NCI-H1436 (cell line): ENCODE measurements at places on chromosomes 3 and 15.

GRCh38 chr3:129605203-129605921 lies 1.1 kb downstream of the PLXND1 start:
- peak; percentile 34 for DNase-seq

DNA sequence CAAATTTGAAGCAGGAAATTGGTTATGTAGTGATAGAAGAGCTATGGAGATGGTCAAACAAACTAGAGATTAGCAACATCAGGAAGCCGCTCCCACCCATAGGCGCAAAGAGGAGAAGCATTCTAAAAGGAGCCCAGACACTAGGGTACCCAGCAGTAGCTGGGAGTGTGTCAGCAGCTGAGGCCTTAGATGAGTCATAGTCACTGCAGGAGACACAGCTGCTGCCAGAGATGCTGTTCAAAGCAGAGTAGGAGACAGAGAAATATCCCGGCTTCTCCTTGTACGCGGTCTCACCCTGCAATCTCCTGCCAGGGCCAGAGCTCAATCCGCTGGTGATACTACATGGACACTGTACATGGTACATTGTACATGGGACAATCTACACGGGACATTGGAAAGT lies 61.9 kb downstream of the VGLL3 start:
- no peak for DNase-seq

DNA sequence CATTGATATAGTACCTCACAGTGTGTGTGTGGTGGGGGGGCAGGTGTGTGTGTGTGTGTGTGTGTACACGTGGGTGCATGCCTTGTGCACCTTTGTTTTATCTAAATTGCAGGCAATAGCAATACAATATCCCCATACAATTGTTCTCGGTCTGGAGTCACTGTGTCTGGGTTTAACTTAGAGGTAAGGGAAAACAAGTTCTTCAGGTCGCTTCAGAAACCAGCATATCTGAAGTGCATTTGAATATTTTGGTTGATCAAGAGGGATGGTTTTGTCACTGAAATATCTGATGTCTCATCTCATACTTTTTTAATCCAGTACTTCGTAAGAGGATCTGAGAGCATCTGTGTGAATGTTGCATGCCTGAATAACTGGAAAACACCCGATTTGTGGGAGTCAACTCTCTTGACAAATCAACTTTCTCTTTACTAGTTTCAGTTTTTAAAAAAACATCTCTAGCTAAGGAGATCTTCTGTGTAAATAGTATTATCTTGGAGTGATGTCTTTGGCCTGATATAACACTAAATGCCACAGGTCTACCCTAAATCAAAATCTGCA lies 206.8 kb upstream of the NR2F2 start:
- DNase-seq = no peak

DNA sequence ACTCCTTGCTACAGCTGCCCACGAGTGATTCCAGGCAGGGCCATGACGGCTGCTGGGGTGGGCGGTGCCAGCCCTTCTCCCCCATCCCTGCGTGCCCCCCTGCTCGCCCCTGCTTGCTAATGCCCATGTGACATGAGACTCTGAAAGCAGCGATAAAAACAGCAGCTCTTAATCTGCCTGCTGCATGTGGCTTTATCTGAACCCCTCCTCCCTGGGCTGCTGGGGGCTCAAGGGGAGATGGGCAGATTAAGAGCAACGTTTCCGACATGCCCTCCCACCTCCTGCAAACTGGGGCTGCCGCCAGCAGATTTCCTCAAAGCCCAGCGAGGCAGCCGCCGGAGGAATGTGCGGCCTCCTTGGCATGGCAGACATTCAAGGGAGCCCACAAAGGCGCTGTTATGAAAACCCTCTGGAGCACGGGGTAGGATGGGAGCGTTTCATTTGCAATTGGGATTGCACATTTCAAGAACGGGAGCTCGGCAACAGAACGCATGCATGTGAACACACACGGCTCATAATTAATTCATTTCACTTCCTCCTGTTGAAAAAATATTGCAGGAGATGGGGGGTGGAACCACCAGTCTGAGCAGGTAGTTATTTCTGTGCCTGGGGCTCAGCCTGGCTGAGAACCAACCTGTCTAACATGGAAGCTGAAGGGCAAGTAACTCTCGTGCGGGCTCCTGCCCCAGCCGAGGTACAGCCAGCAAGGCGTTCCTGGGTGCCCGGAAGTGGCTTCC lies 504.2 kb upstream of the PROK2 start:
- no peak for DNase-seq

- DNase-seq = peak; percentile 36
Observed at GRCh38 chr3:132399054-132399929, 18.0 kb upstream of the DNAJC13 start.

DNA sequence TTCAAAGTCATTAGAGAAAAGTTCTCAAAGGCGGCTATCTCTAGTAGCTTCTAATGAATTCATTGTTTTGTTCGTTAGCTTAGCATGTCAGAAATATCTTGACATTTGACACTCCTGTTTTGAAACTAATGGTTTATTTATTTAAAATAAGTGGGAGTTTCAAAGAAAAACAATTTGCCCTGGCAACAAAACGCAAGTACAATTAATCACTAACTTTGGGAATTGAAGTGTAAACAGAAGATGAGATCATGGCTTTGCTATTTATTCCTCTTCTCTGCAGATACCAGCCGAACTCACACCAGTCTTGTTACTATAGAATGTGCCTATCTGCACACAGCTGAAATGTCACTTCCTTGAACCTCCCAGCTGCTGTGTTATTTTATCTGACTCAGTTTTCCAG lies 27.5 kb downstream of the MASP1 start:
- no peak for DNase-seq

GRCh38 chr15:87145696-87146095 lies 1066.0 kb downstream of the AGBL1 start:
- DNase-seq = no peak

DNA sequence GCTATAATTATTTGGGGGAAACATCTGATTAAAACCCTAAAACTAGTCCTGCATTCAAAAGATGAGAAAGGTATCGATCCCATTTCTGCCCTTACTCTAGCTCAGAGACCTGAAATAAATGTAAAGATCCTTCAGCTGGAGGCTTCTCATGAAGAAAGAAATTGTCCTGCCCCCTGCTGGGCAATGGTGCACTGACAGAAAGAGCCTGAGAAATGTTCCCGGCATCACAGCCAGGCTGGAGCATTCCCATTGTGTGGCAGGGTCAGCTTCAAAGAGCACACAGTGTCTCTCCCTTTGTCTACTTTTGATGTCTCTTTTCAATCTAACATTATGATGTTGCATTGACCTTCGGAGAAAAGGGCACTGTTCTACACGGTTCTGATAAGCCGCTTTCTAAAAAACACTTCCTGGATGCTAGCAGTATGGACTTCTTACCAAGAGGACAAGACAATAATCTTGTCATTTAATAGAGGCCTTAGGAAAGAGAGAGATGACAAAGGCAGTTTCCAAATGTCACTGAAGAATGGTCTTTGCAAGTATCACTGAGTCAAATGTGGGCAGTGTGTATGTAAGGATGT lies 287.5 kb downstream of the MAGI1 start:
- DNase-seq = peak; percentile 10

DNA sequence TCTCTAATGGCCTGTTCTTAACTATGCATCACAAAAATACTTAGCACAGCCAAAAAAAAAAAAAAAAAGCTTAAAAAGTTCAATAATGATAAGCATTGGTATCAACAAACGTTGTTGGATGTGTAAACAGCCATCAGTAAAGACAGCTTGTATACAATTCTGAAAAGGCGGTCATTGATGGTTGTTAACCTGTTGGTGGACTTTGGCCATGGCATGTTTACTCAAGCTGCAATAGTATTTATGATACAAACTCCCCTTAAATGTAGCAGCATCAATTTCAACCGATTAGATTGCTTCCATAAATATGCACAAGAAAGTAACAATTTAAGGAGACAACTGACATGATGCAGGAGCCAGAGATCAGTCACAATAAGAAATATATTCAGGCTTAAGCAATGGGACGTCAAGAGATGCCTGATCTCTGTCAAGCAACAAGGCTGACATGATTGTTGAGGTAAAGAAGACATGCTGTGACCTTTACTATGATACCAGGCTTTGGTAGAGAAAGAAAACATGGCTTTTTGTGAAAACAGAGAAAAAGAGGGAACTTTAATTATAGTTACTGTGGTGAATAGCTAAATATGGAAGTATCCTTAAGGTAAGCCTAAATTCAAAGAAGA lies 14.2 kb upstream of the SLC7A14 start:
- DNase-seq = no peak

DNA sequence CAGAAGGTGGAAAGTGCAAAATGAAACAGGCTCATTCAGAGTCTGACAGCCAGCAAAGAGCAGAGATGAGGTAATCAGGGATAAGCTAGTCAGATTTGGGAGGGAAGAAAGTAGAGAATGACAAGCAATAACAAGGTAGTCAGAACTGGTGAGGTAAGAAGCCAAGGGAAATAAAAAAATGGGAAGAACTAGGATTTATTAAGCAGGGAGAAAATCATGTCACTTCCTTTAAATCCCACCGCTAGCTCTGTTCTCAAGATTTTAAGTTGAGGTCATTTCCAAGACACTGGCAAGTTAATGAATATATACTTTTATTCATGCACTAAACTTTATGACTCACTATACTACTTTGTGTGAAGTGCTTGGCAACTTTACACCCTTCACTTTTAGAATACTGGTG lies 1106.8 kb downstream of the IGSF11 start:
- DNase-seq = no peak

DNA sequence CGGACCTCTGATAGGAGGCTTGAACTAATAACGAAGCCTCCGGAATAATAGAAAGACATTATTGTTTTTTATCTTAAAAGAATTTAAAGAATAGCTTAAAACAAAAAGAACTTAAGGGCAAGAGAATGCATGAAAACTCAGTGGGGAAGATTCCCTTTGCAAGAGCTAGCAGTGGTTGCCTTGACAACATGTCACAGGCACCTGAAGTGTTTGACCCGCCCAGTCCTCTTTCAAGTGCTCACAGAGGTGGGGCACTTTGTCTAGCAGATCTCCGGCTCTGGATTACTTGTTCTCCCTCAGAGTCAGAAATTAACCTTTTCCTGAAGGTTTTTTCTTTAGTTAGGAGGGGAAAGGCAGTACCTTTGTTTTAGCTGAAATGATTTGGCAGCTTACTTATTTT lies 37.8 kb downstream of the LARS2 start:
- DNase-seq = peak; percentile 39

DNA sequence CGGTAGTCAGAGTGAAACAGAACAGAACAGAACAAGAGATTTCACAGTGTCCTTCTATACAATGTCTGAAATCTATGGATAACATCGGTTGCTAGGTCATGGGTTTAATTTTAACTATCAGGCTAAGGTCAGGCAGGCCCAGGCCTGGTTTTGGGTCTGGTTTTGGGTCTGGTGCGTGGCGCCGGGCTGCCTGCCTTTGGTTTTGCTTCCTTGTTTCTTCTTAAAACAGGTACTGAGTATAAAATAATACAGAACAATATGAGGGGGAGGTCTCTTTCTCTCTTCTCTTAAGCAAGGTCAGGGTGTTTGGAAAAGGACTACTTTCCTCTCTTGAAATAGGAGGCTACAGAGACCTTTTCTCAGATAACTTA lies 1.4 kb downstream of the AEN start:
- no peak for DNase-seq

GRCh38 chr15:63240109-63240508 lies 37.3 kb upstream of the APH1B start:
- DNase-seq = no peak

- DNase-seq = no peak
Observed at GRCh38 chr3:196159952-196160804, 51.0 kb downstream of the ZDHHC19 start.

GRCh38 chr3:123150449-123151215 lies 51.1 kb upstream of the SEC22A start:
- DNase-seq = no peak

DNA sequence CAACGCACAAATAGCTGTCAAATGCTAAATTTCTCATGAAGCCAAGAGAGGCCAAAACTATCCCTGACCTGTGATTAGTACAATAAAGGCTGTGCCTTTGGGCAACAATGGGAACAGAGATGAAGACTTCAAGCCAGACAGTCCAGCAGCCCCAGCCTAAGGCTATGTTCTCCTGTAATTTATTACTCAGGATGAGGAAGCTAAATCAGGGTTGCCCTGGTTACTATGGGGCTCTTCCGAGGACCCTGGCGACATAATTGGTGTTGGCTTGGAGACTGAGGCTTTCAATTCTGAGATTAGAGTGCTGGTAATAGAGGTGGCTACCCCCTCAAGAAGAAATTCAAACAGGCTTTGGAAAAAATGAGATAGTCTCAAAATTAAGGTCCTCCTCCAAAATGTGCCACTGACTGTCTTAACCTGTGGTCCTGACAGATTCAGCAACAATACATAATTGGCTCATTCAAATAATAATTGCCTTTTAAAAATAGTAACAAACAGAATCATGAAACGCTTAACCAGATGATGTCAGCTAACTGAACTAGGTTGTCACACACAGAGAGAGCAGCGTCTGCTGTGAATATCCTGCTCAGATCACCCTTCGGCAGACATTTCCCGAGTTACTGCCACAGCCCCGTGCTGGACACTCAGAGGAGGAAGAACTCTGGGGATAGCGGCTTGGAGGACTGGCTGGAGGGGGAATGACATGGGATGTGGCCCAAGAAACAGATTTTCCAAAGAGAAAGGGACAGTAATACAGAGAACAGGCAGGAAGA lies 43.0 kb downstream of the NSMCE3 start:
- peak; percentile 0 for DNase-seq

DNA sequence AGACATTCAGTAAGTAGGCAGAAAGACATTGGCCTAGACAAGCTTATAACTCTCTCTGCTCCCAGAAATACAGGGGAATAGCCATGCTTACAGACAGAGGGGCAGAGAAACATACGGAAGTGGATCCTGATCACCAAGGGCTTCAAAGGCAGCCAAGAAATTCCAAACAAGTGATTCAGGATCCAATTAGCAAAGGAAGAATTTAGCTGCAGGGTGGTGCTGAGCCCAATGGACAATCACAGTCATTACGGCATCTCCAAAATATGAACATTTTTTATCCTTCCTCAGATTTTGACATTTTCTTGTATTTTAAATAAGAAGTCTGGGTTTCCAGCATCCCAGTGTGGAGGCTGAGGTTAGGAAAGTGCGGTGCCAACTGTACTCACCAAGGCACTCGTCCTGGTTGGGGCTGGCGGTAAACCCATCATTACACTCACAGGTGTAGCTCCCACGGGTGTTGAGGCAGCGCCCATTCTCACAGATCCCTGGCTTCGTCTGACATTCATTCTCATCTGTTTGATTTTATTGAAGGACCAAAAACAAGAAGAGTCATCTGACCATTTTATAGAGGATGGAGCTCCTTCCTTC lies 96.8 kb downstream of the DUT start:
- DNase-seq = no peak

DNA sequence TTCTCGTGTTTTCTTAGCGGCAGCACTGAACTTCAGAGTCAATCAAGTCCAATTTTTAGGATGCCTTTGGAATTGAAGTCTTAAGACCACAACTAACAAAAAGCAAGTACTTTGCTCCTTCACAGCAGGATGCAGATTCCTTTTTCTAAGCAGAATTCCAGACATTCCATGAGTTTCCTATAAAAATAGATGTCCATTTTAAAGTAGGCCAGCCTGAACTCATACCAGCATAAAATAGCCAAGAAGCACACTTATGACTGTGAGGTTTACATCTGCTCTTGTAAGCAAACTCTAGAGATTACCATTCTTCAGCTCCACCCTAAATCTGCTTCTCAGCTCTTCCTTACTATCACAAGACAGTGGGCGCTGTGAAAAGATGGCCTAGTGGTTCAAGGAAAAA lies 85.8 kb downstream of the THBS1 start:
- DNase-seq = no peak
